ENCODE measurements at places on chromosomes 2 and 18. TPM values are rescaled to one million over a fixed set of nuclear protein-coding genes. Genes with fewer than 3 reads are reported as not detected.

DNA sequence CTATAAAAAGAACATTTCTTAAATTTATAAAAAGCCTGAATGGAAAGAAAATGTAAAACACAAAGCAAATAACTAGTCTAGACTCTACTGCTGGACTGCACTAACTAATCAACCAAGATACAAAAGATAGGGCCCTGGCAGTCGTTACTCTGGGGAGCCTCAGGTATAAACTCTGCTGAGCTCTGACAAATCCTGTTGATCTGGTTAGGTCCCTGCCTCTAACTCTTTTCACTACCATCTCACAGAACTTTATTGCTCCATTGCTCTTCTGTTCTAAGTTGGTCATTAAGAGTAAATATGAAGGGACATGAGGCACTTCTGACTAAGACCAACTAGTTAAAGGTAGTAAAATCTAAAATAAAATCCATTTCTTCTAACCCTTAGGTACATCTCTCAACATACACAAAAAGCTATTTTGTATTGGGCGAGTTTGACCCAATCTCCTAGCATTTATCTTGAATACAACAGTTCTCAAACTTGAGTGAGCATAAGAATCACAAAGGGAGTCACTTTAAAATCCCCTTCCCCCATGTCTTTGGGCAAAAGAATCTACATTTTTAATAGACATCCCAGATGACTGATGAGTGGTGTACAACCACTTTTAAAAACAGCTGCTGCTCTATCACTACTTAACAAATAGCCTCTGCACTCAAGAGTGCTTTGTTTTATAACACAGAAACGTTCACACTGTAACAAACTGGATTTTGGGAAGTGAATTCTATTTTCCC is 2.5 kb downstream of the CHN1 start:
- no peak for DNase-seq

DNA sequence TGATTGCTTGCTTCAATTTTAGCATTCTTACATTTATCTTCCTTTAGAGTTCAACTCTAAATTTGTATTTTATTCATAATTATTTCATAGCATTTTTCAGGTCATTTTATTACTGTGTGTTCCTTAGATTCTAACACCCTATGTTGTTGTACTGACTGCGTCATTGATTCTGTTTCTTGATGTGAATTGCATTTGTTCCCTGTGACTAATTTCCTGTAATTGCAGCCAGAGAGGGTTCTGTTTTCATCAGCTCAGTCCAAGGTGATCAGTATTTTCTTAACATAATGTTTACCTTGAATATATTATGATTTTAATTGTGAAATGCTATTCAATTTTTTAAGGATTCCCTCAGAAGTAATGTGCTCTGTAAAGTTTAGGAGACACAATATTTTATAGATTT is 970.2 kb upstream of the PIK3C3 start:
- DNase-seq = no peak

- DNase-seq = peak; percentile 46
Observed at GRCh38 chr18:23918395-23919032, 96.0 kb upstream of the TTC39C start.

DNA sequence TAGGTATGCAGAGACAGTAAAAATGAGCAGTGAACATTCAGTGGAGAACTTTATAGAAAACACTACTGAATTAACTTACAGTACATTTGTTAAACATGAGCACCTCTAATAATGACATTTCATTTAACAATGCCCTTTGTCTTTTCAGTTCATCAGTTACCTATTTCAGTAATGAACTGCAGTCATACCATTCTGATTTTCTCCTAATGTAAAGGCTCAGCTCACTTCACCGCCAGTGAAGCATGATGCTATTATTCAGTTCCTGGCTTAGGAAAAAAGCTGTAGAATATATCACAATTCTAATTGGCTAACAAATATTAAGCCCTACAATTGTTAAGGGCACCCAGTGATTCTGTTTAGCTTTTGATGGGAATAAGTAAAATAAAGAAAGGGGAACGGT is 37.1 kb upstream of the CCDC93 start:
- no peak for DNase-seq

GRCh38 chr2:130847776-130848525 is 11.2 kb downstream of the ARHGEF4 start:
- no peak for DNase-seq

- DNase-seq = no peak
Observed at GRCh38 chr18:34752056-34752455, 42.0 kb downstream of the DTNA start.

- peak; percentile 47 for DNase-seq
Observed at GRCh38 chr18:10727477-10727876, 201.7 kb downstream of the NAPG start.

- peak; percentile 56 for DNase-seq
Observed at GRCh38 chr2:171160119-171160955, at the start of gene TLK1. Gene TLK1, minus strand, starts transcription at chr2:171160893. Its CDS starts 465 bp downstream, at chr2:171160428.

The RAD51AP2 gene
- total RNA-seq = 0.02 TPM

The UGT1A4 gene
- 0.04 TPM for total RNA-seq

The PGAP1 gene
- total RNA-seq = 1.4 TPM

The RNF138 gene
- total RNA-seq = 52.4 TPM

Measured in H4 (cell line).